ENCODE measurements at places on chromosomes 4 and X. TPM values are rescaled to one million over a fixed set of nuclear protein-coding genes. Genes with fewer than 3 reads are reported as not detected.

The MRPL1 gene
- 29.6 TPM for total RNA-seq

The AIFM1 gene
- total RNA-seq: 35.9 TPM

The KLHL34 gene
- total RNA-seq: 0.72 TPM

The LRCH2 gene
- total RNA-seq: not detected

The SCLT1 gene
- 35.1 TPM for total RNA-seq

Measured in activated naive CD8-positive, alpha-beta T cell treated with anti-CD3 and anti-CD28 coated beads, Interleukin-2, amount 10 ng/mL, durations not matched to agents 7 days and 5 days (primary cell).